ENCODE measurements at places on chromosomes 3 and 15. TPM values are rescaled to one million over a fixed set of nuclear protein-coding genes. Genes with fewer than 3 reads are reported as not detected.

Gene LRRC2
- total RNA-seq = 0.45 TPM

Gene UBAP1L
- total RNA-seq = 1.9 TPM

Gene CCR1
- 2.5 TPM for total RNA-seq

DNA sequence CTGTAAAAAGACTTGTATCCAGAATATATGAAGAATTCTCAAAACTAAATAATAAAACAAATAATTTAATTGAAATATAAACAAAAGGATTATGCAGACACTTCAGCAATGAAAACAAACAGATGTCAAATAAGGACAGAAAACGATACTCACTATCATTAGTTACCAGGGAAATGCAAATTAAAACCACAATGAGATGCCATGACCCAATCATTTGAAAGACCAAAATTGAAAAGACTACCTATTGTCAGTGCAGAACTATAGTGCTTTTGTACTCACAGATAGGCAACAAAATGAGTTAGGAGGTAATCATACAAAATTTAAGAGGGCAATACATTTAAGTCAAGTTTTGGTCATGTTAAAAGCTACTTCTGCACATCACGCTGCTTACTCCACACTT lies 31.6 kb upstream of the OR5K4 start:
- DNase-seq = no peak
- H3K27me3 ChIP-seq = no peaks in the 10 kb centered on the region
- H3K4me3 ChIP-seq = no peak overlapping the region
- no peaks in the 10 kb centered on the region for H3K36me3 ChIP-seq

GRCh38 chr3:4977853-4978203 lies 1.4 kb upstream of the BHLHE40 start:
- peaks cover 14% of the 10 kb centered on the region for H3K4me1 ChIP-seq
- H3K27ac ChIP-seq = peak overlapping the region; percentile 98
- peak overlapping the region; percentile 68 for H3K4me3 ChIP-seq
- H3K36me3 ChIP-seq = no peaks in the 10 kb centered on the region
- DNase-seq = no peak

DNA sequence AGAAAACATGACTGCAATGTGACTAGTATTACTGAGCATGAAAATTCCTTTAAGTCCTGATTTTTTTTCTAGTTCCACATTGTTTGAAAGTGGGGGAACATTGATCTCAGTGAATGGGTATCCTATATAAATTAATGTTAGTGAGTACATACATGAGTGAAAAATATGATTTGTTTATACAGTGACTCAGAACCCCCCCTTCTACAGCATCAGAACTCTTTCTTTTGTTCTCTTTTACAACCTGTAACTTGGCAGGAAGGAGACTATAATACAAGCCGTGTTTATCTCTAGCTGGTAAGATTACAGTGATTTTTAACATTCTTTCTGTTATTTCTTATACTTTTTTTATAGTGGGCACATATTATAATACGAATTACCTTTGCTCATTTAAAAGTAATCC lies 384.7 kb downstream of the PDCD6IP start:
- H3K4me3 ChIP-seq = no peak overlapping the region
- no peak for DNase-seq
- H3K36me3 ChIP-seq = no peaks in the 10 kb centered on the region
- H3K27ac ChIP-seq = no peak overlapping the region
- no peaks in the 10 kb centered on the region for H3K4me1 ChIP-seq

DNA sequence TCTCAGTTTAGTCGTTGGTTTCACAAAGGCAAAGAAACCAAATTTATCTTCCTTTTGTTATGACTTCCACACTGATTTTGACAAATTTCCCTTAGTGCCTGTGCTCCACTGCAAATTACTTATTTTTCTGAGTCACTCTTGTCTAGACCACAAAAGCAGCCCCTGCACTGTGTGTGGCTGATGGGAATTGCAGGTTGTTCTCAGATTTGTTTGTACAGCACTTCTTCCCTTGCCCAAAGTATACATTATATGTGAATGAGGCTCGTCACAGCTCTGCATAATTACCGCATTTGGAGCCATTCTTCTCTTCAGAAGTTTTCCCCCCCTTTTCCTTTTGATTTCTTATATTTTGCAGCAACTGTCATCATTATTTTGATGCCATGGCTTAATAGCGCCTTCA lies 354.2 kb upstream of the IL12A start:
- H3K4me1 ChIP-seq = no peaks in the 10 kb centered on the region
- no peak overlapping the region for H3K4me3 ChIP-seq
- H3K36me3 ChIP-seq = no peaks in the 10 kb centered on the region
- H3K27ac ChIP-seq = no peak overlapping the region

DNA sequence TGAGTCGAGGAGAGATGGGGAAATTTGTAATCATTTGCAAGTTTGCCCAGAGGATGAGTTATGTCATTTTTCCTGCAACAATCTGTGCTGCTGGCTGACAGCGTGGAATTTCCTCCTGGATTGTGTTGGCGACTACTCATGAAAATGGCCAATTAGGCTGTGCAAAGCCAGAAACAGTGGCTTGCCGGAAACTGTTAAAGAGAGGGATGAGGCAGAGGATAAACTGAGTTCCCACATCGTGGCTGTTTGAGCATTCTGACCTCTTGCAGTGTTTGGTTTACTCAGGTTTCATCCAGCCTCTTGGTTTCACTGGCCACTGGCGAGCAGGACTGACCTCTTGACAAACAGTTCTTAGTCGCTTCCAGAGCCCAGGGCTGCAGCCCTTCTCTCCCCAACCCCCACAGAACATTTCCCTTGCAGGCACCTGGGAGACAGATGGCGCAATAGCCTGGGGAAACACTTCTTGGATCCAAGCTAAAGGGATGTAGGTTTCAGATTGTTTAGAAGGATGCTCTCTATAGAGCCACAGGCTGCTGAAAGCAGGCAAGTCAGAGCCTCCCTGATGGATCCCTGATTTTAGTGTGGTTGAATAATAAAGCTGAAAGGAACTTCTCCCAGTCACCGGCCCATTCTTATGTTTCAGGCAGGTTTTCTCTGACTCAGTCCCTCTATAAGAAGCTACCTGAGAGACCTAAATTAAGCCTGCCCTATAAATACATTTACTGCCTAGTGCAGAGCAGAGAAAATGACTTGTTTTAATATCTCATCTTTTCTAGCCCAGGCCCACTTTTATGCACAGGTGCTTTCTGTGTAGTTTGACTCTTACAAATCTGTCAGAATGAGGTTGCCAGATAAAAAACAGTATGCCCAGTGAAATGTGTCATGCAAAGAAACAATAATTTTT lies 92.8 kb upstream of the UBE2E1 start:
- no peaks in the 10 kb centered on the region for H3K27me3 ChIP-seq
- H3K4me1 ChIP-seq = no peaks in the 10 kb centered on the region
- H3K36me3 ChIP-seq = no peaks in the 10 kb centered on the region
- DNase-seq = no peak

DNA sequence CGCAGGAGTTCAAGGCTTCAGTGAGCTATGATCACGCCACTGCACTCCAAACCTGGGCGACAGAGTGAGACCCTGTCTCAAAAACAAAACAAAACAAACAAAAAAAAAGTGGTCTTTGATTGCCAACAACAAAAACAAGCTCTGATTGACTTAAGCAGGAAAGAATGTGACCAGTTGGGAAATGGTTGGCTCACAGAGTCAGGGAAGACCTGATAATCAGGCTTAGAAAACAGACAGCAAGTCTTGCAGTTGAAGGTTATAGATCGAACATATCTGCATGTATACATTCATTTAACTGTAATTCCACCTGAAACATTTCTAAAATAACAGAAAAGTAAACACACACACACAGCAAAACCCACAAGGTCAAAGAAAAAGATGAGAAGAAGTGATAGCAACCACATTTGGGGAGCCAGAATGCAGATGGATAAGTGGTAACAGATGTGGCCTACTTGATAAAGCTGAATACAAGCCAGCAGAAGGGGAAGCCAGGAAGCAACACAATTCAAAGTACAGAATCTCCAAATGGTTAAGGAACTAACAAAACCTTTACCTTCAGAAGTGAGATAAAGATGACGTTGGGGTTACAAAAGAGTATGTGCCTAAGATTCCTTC lies 699.9 kb upstream of the ZNF385D start:
- H3K27me3 ChIP-seq = no peaks in the 10 kb centered on the region
- H3K36me3 ChIP-seq = no peaks in the 10 kb centered on the region
- H3K4me3 ChIP-seq = no peak overlapping the region
- H3K27ac ChIP-seq = no peak overlapping the region
- no peaks in the 10 kb centered on the region for H3K4me1 ChIP-seq
- no peak for DNase-seq

DNA sequence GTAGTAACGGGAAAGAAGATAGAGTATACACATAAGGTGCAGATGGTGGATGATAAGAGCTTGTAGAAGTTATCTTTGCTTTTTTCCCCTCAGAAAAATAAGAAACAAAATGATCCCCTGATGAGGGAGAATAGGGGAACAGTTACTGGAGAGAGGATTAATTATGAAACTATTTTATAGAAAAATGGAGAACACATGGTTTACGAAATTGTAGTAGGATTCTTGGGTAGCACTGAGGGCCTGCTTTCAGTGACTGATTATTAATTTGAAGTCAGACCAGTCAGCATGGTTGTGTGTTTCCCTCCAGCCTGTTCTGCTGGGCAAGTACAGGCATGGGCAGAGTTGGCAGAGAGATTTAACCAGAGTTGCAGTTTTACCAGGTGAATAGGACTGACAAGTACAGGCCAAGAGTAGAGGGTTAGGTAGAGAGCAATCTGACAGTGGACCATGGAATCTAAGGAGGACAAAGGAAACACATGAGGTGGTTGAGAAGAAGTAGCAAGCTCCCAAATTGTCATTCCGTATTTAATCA lies 5.9 kb downstream of the SLC49A4 start:
- no peaks in the 10 kb centered on the region for H3K36me3 ChIP-seq
- no peaks in the 10 kb centered on the region for H3K27me3 ChIP-seq
- H3K27ac ChIP-seq = peak overlapping the region; percentile 12
- H3K4me3 ChIP-seq = no peak overlapping the region
- DNase-seq = peak; percentile 74
- no peaks in the 10 kb centered on the region for H3K4me1 ChIP-seq

DNA sequence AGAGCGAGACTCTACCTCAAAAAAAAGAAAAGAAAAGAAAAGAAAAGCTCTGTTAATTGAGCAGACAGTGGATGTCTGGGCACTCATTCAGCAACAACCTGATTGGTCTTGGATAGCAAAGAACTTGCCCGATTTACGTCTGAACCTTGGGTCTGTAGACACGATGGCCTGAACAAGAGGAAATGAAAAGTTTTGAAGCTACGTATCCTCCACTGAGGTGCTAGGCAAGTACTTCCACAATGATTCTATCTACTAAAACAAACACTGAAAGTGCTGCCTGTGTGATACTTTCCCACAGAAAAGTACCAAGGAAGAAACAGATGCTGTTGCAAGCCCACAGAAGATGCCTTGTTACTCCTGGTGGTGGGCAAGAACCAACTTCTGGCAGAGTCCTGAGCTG lies 21.8 kb upstream of the MUSTN1 start:
- no peaks in the 10 kb centered on the region for H3K4me1 ChIP-seq
- no peak for DNase-seq
- H3K27ac ChIP-seq = no peak overlapping the region
- no peaks in the 10 kb centered on the region for H3K27me3 ChIP-seq
- H3K36me3 ChIP-seq = no peaks in the 10 kb centered on the region

DNA sequence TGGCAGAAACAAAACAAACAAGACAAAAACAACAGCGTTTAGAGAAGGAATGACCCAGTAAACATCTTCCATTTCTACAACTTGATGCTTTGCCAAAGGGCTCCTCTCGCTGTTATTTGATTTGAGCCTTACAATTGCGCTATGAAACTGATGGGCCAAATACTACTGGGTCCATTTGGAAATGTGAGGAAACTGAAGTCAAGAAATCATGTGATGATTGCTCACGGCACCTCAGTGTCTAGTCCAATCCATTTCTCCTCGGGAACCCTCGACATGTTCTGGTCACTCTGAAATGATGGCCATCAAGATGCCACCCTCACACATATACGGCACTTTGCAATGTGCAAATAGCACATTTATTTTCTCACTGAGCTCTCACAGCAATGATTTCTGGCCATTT lies 136.0 kb downstream of the UACA start:
- H3K27me3 ChIP-seq = no peaks in the 10 kb centered on the region
- DNase-seq = no peak
- H3K4me3 ChIP-seq = no peak overlapping the region

GRCh38 chr3:146164971-146165769 lies 4.2 kb upstream of the PLOD2 start:
- H3K4me1 ChIP-seq = no peaks in the 10 kb centered on the region
- H3K27ac ChIP-seq = no peak overlapping the region
